Lung (tissue), 17 donors: ENCODE measurements at places on chromosomes 7 and 10. TPM values are rescaled to one million over a fixed set of nuclear protein-coding genes. Genes with fewer than 3 reads are reported as not detected.

GRCh38 chr7:150313870-150314269, 9.3 kb upstream of the LRRC61 start:
- DNase-seq = no peak

DNA sequence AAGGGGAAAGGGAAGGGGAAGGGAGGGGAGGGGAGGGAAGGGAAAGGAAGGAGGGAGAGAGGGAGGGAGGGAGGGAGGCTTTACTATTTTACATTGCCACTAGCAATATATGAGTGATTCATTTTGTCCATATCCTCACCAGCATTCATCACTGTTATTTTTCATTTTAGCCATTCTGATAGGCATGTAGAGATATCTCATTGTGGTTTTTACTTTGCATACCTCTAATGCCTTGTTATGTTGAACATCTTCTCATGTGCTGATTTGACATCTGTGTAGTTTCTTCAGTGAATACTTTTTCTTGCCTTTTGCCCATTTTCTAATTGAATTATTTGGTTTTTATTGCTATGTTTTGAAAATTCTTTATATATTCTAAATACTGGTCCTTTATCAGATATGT, 52.7 kb downstream of the GCC1 start:
- no peak for DNase-seq

DNA sequence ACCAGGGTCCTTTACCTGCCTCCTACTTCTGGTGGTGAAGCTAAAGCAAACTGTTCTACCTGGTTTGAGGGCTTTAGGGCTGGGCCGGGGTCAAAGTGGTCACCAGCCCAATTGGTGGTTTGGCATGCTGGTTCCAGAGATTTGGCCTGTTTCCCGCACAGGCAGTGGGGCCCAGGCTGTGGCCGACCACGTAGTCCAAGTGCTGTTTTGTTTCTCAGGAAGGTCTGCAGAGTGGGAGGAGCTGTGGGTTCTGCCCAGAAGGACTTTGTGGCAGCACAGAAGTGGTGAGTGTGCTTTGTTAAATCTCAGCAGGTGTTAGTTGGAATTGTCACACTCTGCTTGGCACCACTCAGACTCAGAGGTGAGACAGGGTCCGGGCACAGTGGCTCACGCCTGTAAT, 85.8 kb downstream of the MKX start:
- no peak for DNase-seq

DNA sequence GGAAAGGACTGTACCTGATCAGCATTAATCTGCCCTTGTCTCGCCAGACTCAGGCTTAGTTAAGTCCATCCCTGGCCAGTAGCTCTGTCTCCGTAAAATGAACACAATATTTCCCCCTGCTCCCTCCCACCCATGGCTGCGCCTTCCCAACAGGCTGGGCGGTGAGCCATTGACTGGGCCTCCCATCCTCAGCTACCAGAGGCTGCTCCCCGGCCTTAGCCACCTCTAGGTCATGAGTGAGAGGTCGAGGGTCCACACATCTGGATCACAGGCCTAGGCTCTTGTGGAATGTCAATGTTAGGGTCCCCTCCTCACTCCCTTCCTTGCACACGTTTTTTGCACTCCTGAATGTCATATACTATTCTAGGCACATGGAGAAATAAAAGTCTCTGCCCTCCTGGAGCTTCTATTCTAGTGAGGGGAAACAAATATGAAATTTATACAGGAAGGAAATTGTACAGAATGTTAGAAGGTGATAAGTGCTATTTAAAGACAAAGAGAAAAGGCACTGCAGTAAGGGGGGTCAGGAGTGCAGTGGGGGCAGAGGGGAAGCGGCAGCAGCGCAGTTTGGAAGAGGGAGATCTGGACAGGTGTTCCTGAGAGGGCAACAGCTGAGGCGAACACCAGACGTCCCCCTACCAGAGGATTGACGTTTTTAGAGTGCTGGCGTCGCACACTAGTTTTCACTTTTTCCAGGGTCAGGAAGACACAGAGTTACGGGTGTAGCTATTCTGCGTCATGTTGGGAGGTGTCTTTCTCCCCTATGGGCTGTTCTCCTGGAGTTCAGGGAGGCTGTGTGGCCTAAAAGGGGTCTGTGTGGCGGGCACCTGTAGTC, 17.2 kb upstream of the EIF5AL1 start:
- no peak for DNase-seq

GRCh38 chr7:124813994-124814798, 48.6 kb upstream of the GPR37 start:
- DNase-seq = no peak

- no peak for DNase-seq
Measured at GRCh38 chr7:117707080-117707479, 166.2 kb downstream of the CTTNBP2 start.

ADAMTS14 gene
- 0.47 TPM for polyA plus RNA-seq

TMEM209 gene
- 8.3 TPM for polyA plus RNA-seq

CCDC3 gene
- polyA plus RNA-seq = 4.1 TPM

GPR15LG gene
- not detected for polyA plus RNA-seq

TMED4 gene
- polyA plus RNA-seq = 52.5 TPM

SLC37A3 gene
- 19.2 TPM for polyA plus RNA-seq

SPDYE2B gene
- polyA plus RNA-seq = not detected
